ENCODE measurements at places on chromosomes 16 and 17.

GRCh38 chr16:31354394-31355291, at the start of gene ITGAX:
TSS of gene ITGAX (plus strand) at chr16:31355176. CDS start at chr16:31355255, 79 bp downstream.
- H3K4me3 ChIP-seq, result no peak within 1 kb of the TSS
- peak; percentile 54 for DNase-seq
- H3K36me3 ChIP-seq, result no peaks in the 10 kb centered on the region
- peaks cover 25% of the 10 kb centered on the region for H3K27me3 ChIP-seq
- H3K27ac ChIP-seq, result no peak within 1 kb of the TSS

DNA sequence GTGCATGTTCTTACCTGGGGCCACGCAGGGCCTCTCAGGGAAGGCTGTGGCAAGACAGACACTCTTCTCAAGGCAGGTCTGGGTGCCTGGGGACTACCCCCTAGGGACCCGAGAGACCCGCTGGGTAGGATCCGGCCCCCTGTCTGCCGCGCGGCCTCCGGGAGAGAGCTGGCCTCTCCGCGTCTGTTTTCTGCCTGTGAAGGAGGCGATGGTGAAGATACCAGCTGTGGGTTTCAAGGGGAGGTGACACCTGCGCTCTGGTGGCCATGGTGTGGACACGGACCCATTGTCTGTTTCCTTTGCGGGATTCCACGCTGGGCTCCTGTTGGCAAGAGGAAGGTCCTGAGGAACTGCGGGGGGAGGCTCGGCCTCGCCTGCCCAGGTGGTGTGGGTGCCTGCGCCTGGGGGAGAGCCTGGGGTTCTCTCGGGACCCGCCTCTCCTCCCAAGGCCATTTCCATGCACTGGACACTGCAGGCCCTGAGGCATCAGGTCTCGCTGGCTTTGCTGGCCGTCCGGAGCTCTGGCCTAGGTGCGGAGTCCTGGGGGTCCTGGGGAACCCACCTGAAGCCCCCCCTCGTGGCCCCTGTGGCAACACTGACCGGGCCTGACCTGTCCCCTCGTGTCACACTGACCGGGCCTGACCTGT, 12.2 kb upstream of the METRNL start:
- no peak overlapping the region for H3K4me3 ChIP-seq
- peak; percentile 12 for DNase-seq
- H3K36me3 ChIP-seq, result no peaks in the 10 kb centered on the region

DNA sequence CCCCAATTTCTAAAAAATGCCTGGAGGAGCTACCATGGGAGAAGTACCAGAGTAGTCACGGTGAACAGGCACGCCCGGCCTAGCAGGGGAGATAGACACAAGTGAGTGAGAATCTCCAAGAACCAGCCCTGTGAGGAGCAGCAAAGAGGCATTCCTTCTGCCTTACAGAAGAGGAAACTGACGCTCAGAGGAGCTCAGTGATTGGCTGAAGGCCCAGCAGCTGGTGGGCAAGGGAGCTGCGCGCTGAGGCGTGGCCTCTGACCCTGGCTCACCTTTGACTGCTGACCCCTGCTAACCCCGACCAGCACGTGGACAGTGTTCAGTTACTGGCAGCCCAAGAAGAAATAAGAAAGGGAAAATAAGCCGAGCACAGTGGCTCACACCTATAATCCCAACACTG, 1.8 kb downstream of the C16orf96 start:
- H3K4me3 ChIP-seq, result no peak overlapping the region
- H3K27ac ChIP-seq, result no peak overlapping the region
- H3K27me3 ChIP-seq, result no peaks in the 10 kb centered on the region
- H3K36me3 ChIP-seq, result no peaks in the 10 kb centered on the region
- H3K4me1 ChIP-seq, result no peaks in the 10 kb centered on the region
- no peak for DNase-seq

GRCh38 chr16:73214825-73215677, 167.1 kb upstream of the ZFHX3 start:
- H3K36me3 ChIP-seq, result no peaks in the 10 kb centered on the region
- H3K4me1 ChIP-seq, result no peaks in the 10 kb centered on the region
- H3K27ac ChIP-seq, result peak overlapping the region; percentile 53
- H3K27me3 ChIP-seq, result no peaks in the 10 kb centered on the region
- no peak overlapping the region for H3K4me3 ChIP-seq
- DNase-seq, result no peak

DNA sequence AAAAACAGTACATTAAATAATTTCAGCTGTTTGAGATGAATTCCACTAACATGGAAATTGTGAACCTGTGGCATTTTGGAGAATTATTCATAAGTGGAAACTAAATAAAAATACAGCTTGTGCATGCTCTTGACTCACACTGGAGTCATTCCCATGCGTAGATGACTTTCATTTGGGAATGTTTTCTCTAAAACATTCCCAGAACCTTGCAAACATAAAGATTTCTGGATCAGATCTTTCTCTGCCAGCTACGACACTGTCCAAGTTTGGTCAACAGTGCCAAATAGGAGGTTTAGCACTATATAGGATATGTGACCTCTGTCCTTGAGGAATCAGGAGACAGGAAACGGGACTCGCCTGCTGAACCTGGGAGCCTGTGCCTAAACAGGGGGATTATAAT, 400.9 kb downstream of the SLC39A11 start:
- no peaks in the 10 kb centered on the region for H3K4me1 ChIP-seq
- no peak overlapping the region for H3K4me3 ChIP-seq
- no peaks in the 10 kb centered on the region for H3K27me3 ChIP-seq
- H3K36me3 ChIP-seq, result no peaks in the 10 kb centered on the region
- no peak for DNase-seq

DNA sequence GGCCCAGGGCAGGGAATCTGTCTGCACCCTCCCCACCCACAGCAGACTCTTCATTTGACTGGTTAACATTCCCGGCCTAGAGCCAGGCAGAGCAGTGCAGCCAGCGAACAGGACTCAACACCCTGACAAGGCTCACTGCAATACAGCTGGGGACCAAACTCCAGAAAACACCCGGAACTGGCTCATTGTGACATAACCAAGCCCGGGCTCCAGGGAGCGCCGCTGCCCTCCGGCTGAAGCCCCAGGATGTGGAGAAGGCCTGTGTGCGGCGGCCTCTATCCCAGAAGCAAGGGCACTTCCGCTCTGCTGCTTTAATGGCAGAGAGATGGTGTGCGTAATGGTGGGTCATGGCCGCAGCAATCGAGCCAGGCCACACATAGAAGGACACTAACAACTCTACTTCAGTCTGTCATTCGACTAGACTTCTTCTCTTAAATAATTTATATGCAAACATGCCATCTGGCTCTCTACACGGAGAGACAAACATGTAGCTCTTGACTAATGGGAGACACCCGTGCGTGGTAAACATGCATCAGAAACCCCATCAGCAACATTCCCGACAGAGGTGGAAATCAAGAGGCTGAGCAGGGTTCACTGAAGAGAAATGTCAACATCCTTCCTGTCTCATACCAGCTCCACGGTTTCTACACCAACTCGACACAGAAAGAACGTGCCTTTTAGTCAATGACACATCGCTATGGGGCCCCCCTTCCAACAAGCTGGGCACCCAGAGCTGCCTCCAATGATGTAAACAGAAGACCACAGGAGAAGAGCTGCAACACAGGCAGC, 18.0 kb downstream of the KLHDC4 start:
- DNase-seq, result no peak
- no peak overlapping the region for H3K27ac ChIP-seq
- no peaks in the 10 kb centered on the region for H3K27me3 ChIP-seq
- no peaks in the 10 kb centered on the region for H3K4me1 ChIP-seq
- H3K4me3 ChIP-seq, result no peak overlapping the region

GRCh38 chr17:55286681-55287589, 22.2 kb downstream of the HLF start:
- H3K27me3 ChIP-seq, result no peaks in the 10 kb centered on the region
- peaks cover 9% of the 10 kb centered on the region for H3K36me3 ChIP-seq
- H3K27ac ChIP-seq, result peak overlapping the region; percentile 96

DNA sequence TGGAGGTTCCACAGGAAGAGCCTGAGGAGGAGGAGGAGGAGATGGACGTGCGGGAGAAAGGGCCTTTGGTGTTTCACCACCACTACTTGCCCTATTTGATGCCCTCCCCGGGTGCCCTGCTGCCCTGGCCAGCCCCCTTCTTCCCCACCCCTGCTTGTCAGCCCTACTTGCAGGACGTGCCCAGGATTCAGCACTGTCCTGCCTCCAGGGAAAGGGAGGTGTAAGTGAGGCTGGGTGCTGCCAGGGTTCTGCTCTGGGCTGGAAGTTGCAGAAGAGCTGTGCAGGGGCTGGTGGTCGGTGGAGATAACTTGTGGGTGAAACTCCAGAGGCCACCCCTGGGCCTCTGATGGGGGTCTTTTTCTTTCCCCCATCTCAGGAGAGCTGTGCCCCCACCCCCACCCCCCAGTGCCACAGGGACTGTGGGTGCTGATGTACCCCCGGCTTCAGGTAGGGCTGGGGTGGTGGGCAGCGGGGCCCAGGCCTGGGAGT, 3.0 kb downstream of the PRR29 start:
- H3K36me3 ChIP-seq, result no peaks in the 10 kb centered on the region
- H3K27me3 ChIP-seq, result peaks cover 33% of the 10 kb centered on the region
- peak overlapping the region; percentile 83 for H3K27ac ChIP-seq

- H3K4me3 ChIP-seq, result no peak overlapping the region
- no peak overlapping the region for H3K27ac ChIP-seq
- no peaks in the 10 kb centered on the region for H3K27me3 ChIP-seq
- no peaks in the 10 kb centered on the region for H3K36me3 ChIP-seq
Measured at GRCh38 chr16:81638286-81638945, 140.7 kb upstream of the PLCG2 start.

- H3K27ac ChIP-seq, result no peak overlapping the region
- H3K36me3 ChIP-seq, result no peaks in the 10 kb centered on the region
- DNase-seq, result no peak
- no peak overlapping the region for H3K4me3 ChIP-seq
Measured at GRCh38 chr17:73493956-73494926, 150.0 kb downstream of the SDK2 start.

GRCh38 chr17:21381076-21381706, 5.0 kb downstream of the KCNJ12 start:
- H3K27me3 ChIP-seq, result peaks cover 22% of the 10 kb centered on the region
- peaks cover 60% of the 10 kb centered on the region for H3K4me1 ChIP-seq
- no peak overlapping the region for H3K4me3 ChIP-seq
- no peaks in the 10 kb centered on the region for H3K36me3 ChIP-seq
- H3K27ac ChIP-seq, result no peak overlapping the region

- H3K4me3 ChIP-seq, result no peak overlapping the region
- H3K27ac ChIP-seq, result no peak overlapping the region
- no peaks in the 10 kb centered on the region for H3K36me3 ChIP-seq
- peaks cover 64% of the 10 kb centered on the region for H3K4me1 ChIP-seq
- H3K27me3 ChIP-seq, result no peaks in the 10 kb centered on the region
Measured at GRCh38 chr17:27471321-27472269, 15.3 kb downstream of the KSR1 start.

Data from left ventricle myocardium inferior (tissue), 1 donor.